ENCODE measurements at places on chromosomes 7 and 10.

DNA sequence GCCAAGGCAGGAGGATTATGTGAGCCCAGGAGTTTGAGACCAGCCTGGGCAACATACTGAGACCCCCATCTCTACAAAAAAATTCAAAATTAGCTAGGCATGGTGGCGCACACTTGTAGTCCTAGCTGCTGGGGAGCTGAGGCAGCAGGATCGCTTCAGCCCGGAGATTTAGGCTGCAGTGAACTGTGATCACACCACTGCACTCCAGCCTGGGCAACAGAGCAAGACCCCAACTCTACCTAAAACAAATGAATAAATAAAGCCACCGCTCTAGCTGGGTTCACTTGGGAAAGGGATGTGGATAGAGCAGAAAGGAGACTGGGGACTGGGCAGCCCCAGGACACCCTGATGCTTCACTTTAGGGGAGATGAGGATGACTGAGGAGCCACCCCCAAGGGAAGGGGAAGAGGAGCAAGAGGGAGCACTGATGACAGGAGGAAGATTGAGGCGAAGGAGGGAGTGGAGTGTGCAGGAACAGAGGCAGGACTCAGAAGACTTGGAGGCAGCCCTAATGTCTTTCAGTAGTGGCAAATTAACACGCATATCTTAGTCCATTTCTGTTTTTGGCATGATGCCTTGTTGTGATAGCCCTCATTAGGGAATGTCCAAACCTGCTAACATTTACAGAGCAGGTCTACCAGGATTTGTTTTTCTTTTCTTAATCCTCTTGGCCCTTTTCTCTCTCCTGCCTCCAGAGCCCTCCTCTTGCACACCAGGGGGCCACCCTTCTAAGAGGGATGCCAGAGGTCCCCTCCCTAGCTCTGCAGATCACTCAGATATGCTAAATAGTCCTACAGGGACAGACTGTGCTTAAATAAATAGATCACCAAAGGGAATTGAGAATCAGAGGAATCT lies 88.3 kb downstream of the C10orf105 start:
- no peak for DNase-seq

DNA sequence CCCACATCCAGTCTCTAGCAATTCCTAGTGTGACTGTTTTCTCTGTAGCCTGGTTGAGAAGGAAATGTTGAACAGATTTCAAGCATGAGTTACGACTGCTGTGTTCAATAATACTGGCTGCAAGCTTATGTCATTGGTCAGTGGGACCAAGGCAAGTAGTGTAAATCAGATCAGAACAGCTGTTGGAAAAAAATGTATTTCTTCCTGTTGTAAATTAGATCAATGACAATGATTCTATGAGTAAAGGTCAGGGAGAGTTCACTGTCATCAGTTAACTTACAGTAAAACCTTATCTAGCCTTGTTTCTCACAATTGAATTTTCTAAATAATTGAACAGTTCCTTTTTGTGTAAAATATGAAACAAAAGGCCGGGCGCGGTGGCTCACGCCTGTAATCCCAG lies 6.7 kb downstream of the OTUD1 start:
- DNase-seq: no peak

- DNase-seq: no peak
Observed at GRCh38 chr7:80597875-80598274, 40.6 kb upstream of the CD36 start.

DNA sequence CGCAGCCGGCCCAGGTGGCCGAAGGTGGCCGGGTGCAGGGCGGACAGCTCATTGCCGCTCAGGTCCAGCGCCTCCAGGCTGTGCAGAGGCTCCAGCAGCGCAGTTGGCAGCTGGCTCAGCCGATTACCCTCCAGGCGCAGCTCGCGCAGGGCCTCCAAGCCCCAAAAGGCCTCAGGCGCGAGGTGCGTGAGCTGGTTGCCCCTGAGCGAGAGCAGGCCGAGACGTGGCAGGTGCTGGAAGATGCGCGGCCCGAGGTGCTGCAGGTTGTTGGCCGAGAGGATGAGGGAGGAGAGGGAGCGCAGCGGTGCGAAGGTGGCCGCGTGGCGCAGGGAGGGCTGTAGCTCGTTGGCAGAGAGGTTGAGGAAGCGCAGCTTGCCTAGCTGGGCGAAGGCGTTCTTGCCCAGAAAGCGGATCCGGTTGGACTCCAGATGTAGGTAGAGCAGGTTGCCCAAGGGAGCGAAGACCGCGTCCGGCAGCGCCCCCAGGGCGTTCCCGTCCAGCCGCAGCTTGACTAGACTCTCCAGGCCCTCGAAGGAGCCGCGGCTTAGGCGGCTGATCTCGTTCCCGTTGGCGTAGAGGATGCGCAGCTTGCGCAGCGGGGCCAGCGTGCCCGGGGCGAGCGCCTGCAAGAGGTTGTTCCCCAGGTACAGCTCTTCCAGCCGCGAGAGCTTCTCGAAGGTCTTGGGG lies 923 bp downstream of the TRIL start:
- peak; percentile 4 for DNase-seq

- DNase-seq: no peak
Observed at GRCh38 chr10:131882151-131882550, 18.7 kb upstream of the PPP2R2D start.

Data from T-helper 1 cell (primary cell).